ENCODE measurements at places on chromosomes 7 and 10.
A peak's percentile ranks its signal among the peaks of the same experiment; 100 is the strongest.

- DNase-seq: no peak
Observed at GRCh38 chr7:102122026-102122425, 164.6 kb upstream of the SH2B2 start.

- DNase-seq: no peak
Observed at GRCh38 chr10:49119746-49120145, 4.4 kb upstream of the VSTM4 start.

- DNase-seq: no peak
Observed at GRCh38 chr7:33823913-33824312, 81.4 kb upstream of the BMPER start.

DNA sequence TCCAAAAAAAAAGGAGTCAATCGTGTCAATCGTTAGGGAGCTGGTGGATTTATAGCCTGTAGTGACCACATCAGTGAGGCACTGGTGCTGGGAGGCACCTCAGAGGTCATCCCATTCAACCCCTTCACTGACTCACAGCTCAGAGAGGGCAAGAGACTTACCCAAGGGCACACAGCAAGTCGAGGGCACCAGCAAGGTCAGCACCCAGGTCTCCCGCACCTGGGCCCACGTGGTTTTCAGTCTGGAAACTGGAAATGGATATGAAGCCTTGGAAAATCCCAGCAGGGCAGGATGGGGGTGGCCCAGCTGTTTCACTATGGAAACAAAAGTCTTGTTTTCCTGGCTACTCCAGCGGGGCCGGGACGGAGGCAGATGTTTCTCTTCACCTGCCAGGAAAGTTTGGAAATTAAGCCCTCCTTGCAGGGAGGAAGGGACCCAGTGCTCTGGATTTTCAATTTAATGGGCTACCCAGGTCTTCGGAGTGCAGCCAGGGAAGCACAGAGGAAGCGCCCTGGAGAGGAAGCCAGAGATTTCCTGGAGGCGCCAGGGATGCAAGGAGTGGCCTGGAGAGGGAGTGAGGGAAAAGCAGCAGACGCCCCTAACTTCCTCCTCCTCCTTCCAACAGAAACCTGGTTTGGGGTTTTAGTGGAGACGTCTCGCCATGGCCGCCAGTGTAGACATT is 157.2 kb upstream of the TNRC18 start:
- DNase-seq: no peak

- DNase-seq: no peak
Observed at GRCh38 chr10:125124907-125125306, 35.5 kb downstream of the CTBP2 start.

- DNase-seq: no peak
Observed at GRCh38 chr7:47643716-47644400, 61.9 kb upstream of the TNS3 start.

DNA sequence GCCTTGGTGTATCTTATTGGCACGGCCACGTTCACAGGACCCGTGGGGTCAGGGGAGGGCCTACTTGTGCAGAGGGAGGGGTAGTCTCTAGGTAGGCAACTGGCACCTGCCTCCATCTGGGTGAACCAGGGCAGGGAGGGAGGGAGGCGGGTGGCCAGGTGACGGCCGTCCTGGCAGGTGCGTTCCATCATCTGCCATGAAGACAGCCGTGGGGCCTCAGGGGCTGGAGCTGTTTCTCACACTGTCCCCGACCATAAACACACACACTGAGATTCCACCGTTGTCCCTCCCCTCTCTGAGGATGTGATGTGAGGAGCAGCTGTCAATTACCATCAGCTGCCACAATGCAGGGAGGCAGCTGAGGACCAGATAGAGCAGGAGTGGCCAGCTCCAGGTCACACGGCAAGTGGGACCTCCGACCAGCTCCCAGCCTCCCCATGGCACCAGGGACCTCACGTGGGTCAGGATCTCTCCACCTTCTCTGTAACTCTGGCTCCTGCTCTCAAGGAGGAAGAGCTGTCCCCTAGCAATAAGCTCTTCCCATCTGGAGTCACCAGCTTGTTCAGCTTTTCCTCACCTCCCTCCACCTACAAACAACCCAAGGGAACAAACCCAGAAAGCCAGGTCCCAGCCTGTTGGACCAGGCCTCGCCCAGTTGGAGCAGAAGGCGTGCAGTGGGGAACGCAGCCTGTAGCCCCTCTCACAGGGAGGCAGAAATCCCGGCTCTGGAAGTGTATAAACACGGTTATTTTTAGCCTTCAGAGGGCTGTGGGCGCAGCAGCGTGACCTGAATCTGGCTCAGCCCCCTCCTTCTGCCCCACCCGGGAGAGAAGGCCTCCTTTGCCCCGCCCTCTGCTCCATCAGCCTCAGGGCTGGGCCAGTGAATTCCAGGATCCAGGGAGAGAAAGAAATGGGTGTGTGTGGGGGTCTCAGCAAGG is 33.1 kb downstream of the ZMIZ1 start:
- no peak for DNase-seq

DNA sequence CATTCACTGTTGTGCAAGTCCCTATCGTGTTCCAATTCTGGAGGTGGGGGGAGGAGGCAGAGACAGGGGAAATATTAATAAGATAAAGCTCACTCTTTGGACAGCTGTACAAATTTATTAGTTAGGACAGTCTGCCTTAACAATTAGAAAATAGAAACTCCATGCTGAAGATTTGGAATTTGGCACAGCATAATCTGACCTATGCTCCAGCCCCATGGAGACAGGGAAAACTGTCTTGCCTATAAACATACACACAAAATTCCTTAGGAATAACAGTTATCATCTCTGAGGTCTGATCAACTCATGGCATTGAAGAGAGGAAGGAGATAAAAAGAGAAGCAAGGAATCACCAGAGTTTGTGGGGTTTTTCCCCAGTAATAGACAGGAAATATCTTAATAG is 335.4 kb upstream of the MEOX2 start:
- DNase-seq: no peak

DNA sequence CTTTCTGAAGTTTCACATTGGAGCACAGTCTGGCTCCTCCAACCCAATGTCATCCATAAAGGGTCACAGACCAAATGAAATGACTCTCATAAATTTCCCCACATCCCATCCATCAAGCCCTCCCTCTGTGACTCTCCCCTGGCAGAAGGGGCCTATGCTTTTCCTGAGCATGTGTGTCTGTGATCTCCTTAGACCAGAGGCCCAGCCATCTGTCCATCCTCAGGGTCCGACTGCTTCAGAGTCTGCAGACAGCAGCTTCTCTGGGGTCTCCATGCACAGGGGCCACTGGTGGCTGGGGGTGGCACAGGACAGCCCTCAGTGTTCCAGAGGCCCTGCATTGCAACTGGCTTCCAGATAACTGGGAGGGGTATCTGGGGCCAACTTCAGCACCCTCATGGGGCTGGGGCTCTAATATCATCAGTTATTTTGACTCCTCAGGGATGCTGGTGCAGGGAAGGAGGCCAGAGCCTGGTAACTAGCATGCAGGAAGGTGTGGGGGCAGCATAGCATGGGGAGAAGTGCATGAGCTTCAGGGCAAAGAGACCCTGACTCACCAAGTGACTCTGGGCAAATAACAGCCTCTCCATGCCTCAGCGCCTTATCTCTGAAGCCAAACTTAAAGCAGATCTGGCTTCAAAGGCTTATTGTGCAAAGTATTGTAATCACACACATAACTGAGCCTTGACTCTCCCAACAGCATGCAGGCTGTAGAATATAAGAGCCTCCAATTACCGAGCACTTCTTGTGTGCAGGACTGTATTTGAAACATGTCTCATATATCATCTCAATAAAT is 266.9 kb downstream of the GRID1 start:
- DNase-seq: no peak

GRCh38 chr7:20408467-20408826 is 77.7 kb downstream of the ITGB8 start:
- DNase-seq: no peak

DNA sequence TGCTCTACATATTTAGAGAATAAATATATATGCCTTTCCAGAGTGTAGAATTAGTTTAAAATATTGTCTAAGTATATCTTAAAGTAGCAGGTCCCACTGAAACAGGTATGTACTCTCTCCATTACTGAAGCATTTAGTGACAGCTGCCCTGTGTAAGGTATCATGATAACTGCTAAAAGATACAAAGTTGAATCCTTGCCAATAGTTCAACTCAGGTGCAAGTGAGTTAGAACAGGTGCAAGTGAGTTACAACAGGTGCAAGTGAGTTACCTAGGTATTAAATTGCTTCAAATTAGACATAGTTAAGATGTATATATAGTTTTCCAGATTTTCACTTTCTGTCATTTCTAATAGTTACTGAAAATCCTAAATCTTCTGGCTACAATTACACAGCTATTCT is 119.1 kb downstream of the CNOT4 start:
- DNase-seq: no peak

GRCh38 chr7:99362801-99363200 is 11.7 kb upstream of the ARPC1B start:
- no peak for DNase-seq

DNA sequence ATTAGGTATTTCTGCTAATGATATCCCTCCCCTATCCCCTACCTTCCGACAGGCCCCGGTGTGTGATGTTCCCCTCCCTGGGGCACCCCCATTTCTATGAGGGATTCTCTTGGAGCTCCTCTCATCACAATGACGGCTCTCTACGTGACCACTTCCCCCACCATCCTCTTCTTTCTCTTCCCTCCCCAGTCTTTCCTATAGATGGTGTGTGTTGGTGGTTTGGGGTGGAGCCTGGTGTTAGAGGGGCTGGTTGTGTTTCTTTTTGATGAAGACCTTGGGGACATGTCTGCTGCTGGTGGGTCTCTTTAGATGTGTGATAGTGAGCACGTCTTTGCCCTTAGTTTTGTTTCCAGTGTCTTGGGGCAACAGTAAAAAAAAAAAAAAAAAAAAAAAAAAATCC is 28.6 kb downstream of the RPS24 start:
- DNase-seq: no peak

GRCh38 chr7:47317487-47317886 is 264.4 kb downstream of the TNS3 start:
- DNase-seq: no peak

- DNase-seq: no peak
Observed at GRCh38 chr7:109295158-109295557, 725.5 kb downstream of the DNAJB9 start.

GRCh38 chr10:8402576-8402975 is 348.1 kb downstream of the GATA3 start:
- DNase-seq: peak; percentile 20

- DNase-seq: no peak
Observed at GRCh38 chr7:10106609-10107008, 867.1 kb upstream of the PHF14 start.

GRCh38 chr7:34296663-34297062 is 361.4 kb upstream of the NPSR1 start:
- no peak for DNase-seq

DNA sequence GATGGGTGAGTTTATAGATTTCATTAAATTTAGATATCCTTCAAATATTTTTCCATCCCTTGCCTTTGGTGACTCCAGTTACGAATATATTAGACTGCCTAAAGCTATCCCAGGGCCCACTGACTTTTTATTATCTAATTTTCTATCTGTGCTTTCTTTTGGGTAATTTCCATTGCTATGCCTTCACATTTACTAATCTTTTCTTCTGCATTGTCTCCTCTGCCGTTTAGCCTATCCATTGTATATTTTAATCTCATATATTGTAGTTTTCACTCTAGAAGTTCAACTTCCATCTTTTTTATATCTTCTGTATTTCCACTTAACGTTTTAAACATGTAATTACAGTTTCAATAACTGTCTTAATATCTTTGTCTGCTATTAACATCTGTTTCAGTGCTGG is 78.6 kb upstream of the HDAC9 start:
- DNase-seq: no peak
